ENCODE measurements at places on chromosomes 7 and 10.

- no peak for DNase-seq
Measured at GRCh38 chr10:71486484-71487114, 89.9 kb downstream of the CDH23 start.

GRCh38 chr7:139861803-139862202 lies 32.7 kb downstream of the TBXAS1 start:
- no peak for DNase-seq

- no peak for DNase-seq
Measured at GRCh38 chr10:71220689-71221540, 8.5 kb downstream of the UNC5B start.

- no peak for DNase-seq
Measured at GRCh38 chr10:77433546-77433945, 204.1 kb downstream of the KCNMA1 start.

DNA sequence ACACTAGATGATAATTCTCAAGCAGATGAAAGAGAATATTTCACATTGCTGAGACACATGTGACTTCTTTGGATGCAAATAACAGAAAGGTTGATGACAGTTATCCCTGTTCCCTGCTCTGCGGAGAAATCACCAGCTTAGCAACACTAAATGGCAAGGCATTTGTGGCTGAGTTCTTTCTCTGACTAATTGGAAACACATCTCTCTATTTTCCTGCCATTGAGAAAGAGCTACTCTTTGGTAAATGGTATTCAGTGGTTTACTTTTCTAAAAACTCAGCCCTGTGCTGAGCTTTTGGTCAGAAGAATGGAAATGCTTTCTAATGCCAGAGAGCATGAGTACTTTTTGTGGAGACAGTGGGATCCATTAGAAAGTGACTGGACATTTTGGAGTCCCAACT lies 771.4 kb downstream of the LRMDA start:
- DNase-seq, result peak; percentile 51

DNA sequence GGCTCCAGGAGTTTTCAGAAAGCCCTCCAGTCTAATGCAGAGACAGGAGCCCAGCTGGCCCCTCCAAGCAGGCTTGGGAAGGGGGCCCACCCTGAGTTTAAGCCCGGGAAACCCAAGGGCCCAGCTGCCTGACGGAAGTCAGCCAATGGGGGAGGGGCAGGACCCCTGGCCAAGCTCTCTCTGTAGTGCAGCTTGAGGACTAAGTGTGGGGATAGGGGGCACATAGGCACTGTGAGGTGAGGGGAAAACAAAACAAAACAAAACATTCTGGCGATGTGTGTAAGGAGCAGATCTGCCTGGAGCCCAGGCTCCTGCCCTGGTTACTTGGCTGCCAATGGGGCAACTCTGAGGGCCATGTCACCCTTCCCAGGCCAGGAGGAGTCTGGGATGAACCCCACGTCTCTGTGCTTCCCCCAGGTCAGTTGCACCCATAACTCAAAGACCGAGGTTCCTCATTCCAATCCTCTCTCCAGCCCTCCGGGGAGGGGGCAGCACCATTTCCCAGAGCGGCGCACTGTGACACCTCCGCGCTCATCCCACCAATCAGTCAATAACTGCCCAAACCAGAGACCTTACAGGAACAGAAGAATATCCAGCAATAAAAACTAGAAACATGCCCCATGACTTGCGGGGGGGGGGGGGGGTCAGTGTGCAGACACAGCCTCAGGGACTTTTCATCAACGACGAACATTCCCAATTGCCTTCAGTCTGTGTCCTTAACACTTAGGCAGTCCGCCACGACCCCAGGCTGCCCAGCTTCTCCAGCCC lies 1.7 kb downstream of the CXCL12 start:
- no peak for DNase-seq

- DNase-seq, result peak; percentile 7
Measured at GRCh38 chr7:68865351-68866199, 732.7 kb upstream of the AUTS2 start.

DNA sequence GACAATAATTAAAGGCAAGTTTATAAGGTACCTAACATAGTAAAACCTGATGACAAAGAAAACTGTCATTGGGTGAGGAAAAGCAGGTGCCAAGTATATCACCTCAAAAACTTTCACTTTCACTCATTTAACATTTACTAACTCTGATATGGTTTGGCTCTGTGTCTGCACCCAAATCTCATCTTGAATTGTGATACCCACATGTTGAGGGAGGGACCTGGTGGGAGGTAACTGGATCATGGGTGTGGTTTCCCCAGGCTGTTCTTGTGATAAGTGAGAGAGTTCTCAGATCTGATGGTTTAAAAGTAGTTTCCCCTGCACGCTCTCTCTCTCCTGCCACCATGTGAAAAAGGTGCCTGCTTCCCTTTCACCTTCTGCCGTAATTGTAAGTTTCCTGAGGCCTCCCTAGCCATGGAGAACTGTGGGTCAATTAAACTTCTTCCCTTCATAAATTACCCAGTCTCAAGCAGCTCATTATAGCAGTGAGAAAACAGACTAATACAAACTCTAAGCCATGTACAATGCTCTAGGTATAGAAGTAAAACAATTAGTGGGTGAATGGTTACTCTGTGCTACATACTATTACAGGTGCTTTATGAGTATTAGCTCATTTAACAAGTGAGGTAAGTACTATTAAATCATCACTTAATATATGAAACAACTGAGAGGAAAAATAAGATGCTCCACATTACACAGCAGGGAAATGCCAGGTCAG lies 199.0 kb downstream of the CHCHD3 start:
- no peak for DNase-seq

DNA sequence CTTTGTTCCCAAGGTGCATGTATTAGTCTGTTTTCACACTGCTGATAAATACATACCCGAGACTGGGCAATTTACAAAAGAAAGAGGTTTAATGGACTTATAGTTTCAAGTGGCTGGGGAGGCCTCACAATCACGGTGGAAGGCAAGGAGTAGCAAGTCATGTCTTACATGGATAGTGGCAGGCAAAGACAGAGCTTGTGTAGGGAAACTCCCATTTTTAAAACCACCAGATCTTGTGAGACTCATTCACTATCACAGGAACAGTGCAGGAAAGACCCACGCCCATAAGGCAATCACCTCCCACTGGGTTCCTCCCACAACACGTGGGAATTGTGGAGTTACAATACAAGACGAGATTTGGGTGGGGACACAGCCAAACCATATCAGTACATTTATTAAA lies 92.9 kb downstream of the PPP1R3C start:
- DNase-seq, result no peak

GRCh38 chr10:4252701-4253100 lies 467.7 kb upstream of the KLF6 start:
- DNase-seq, result no peak

GRCh38 chr10:79189181-79189580 lies 120.4 kb downstream of the ZMIZ1 start:
- no peak for DNase-seq

DNA sequence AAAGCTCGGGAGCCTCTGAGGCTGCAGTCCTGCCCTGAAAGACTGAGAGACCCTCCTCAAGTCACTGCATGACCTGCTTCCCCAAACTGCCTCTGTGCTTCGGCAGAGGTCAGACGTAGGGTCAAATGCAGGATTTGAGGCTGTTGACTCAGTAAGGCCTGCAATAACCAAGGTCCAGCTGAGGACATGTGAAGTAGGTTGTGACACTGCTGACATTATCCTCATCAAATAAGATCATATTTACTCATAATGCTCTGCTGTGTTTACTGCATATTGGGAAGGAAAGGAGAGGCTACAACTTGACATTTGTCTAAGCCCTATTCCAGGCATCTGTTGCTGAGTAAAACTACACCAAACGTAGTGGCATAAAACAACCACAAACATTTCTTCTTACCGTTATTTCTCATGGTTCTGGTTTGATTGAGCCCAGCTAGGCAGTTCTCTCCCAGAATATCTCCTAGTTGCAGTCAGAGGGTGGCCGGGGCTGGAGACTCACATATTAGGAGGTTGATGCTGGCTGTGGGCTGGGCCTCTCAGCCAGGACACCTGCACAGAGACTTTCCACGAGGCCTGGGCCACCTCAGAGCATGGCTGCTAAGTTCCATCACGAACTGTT lies 122.1 kb upstream of the STK17A start:
- no peak for DNase-seq

GRCh38 chr10:126087796-126088505 lies 191.6 kb downstream of the FANK1 start:
- no peak for DNase-seq

GRCh38 chr10:75430000-75430763 lies 1.2 kb upstream of the LRMDA start:
- DNase-seq, result no peak

DNA sequence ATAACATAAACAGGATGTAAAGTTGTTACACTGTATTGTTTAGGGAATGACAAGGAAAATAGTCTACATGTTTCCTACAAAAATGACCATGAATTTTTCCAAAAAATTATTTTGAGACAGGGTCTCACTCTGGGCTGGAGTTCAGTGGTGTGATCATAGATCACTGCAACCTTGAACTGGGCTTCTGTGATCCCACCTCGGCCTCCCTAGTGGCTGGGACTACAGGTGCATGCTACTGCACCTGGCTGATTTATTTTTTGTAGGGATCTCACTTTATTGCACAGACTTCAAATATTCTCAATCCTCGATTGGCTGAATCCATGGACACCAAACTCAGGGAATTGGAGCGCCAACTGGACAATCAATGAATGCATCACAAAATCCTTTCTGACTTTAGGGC lies 6.6 kb downstream of the CHCHD2 start:
- no peak for DNase-seq

DNA sequence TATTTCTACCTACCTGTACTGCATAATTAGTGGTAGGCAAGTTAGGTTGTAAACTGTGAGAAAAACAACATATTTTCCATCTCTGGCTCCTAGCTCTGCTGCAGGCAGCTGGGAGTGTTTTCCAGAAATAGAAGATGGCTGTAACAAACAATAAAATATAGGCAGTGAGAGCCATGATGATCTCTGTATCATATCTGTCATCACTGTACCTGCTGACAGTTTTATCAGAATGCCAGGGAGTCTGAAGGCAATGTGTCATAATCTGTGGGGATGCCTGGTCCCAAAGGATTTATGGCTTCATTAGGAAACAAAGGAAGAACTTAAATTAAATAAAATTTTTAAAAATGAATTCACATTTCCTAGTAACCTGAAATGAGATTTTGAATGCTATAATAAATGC lies 160.9 kb upstream of the SMIM30 start:
- no peak for DNase-seq

DNA sequence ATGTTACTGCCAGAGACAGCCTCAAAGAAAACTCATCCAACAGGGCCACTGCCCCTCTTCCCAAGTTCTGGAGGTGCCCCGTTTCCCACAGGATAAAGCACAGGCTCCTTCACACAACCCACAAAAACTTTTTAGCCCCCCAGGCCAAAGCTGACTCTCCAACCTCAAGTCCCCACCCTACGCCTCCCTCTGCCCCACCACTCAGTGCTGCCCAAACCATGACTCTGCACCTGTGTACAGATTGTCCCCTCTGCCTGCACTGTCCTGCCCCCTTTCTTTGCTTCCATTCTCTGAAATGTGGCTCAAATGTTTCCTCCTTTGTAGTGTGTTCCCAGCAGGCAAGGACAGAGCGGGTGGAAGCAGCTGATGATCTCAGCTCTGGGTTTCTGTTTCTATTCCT lies 284.0 kb downstream of the GRID1 start:
- no peak for DNase-seq

GRCh38 chr7:2496375-2496774 lies 20.2 kb upstream of the GRIFIN start:
- no peak for DNase-seq

- no peak for DNase-seq
Measured at GRCh38 chr10:12941966-12942365, 59.5 kb downstream of the CCDC3 start.

DNA sequence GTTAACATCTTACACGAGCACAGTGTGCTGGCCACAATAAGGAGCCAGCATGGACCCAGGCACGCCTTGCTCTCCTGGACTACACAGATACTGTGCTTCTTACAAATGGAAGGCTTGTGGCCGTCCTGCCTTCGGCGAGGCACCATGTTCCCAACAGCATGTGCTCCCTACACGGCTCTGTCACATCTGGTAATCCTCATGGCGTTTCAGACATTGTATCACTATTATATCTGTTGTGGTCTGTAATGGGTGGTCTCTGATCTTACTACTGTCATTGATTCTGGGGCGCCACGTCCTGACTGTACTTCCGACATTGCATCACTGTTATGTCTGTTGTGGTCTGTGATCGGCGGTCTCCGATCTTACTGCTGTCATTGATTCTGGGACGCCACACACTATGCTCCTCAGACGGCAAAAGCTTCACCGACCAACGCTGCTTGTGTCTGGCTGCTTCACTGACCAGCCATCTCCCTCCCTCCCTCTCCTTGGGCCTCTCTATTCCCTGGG lies 195.4 kb downstream of the MAD1L1 start:
- no peak for DNase-seq

DNA sequence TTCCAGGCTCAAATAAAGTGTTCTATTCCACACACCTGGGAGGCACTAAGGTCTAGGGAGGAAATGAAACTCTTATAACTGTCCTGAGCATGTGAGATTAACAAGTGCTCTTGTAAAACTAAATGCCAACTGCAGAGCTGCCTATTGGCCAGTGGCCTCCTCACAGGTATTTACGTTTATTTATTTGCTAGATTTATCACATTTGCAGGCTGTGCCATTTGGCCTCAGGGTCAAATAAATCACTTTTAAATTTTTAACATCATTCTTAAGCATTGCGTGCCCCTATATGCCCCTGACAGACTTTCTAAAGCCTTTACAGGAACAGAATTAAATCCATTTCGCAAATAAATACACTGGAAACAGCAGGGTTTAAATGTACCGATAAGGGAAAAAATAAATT lies 381.8 kb upstream of the NFE2L3 start:
- DNase-seq, result no peak

DNA sequence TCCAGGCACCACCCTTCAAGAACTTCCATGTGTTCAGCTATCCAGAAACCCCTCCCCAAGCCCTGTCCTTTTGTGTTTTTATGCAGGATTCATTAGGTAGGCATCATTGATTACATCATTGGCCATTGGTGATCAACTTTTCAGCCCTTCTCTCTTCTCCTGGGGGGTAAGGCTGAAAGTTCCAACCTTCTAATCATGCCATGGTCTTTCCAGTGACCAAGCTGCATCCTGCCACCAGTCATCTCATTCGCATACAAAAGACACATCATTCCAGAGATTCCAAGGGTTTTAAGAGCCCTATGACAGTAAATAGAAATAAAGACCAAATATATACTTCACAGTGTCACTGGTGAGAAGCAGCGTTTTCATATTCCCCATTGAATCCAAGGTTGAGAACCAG lies 48.2 kb downstream of the DNAJC12 start:
- DNase-seq, result no peak

DNA sequence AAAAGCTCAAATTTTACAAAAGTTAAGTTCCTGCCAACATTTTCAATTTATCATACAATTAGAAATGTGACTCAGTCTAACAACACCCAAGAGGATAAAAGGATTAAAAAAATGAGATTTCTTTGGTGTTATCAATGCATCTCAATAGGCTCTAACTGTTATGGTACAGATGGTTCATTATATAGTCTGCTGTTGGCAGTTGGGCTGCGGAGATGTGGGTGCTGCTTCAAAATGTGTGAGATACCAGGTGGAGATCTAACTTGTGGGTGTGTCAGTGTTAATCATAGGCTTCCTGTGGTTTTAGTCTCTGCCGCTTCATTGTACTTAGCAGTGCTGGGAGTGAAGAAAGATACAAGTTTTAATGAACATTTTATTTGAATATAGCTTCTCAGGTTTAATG lies 231.2 kb downstream of the EXOC4 start:
- DNase-seq, result no peak

Data from AG04449 (cell line).